Hepatocyte (in vitro differentiated cells): ENCODE measurements at places on chromosomes 7 and 10. TPM values are rescaled to one million over a fixed set of nuclear protein-coding genes. Genes with fewer than 3 reads are reported as not detected.

The C10orf53 gene
- total RNA-seq, result not detected in 2 replicates

The SFRP5 gene
- total RNA-seq, result 17.2 and 18.5 TPM in 2 replicates

The GSDME gene
- 33.9 and 35.1 TPM in 2 replicates for total RNA-seq

The CCDC201 gene
- total RNA-seq, result not detected in 2 replicates

The TSPAN15 gene
- total RNA-seq, result 25.8 and 29.0 TPM in 2 replicates

The FBXL15 gene
- 16.3 and 25.0 TPM in 2 replicates for total RNA-seq

The NEURL1 gene
- 3.6 and 4.6 TPM in 2 replicates for total RNA-seq

The PRKCQ gene
- 0.43 and 0.76 TPM in 2 replicates for total RNA-seq

The CCL24 gene
- not detected in 2 replicates for total RNA-seq

The OR2A7 gene
- total RNA-seq, result 3.3 and 6.2 TPM in 2 replicates

The FFAR4 gene
- total RNA-seq, result 0.16 TPM in 1 of 2 replicates, not detected in the other

The GPER1 gene
- 3.6 and 4.5 TPM in 2 replicates for total RNA-seq

The GATA3 gene
- total RNA-seq, result 0.96 and 2.4 TPM in 2 replicates

The CLEC2L gene
- not detected in 2 replicates for total RNA-seq

The TWIST1 gene
- 18.7 and 23.2 TPM in 2 replicates for total RNA-seq

The KLF6 gene
- 157 and 187 TPM in 2 replicates for total RNA-seq

The BEND7 gene
- 8.2 and 8.9 TPM in 2 replicates for total RNA-seq

The GPR15LG gene
- 0.52 and 2.6 TPM in 2 replicates for total RNA-seq

The ARHGAP22 gene
- 0.52 and 1.8 TPM in 2 replicates for total RNA-seq

The HYAL4 gene
- total RNA-seq, result 0.07 TPM in 1 of 2 replicates, not detected in the other

The ANLN gene
- total RNA-seq, result 26.3 and 31.3 TPM in 2 replicates

The METTL27 gene
- total RNA-seq, result 1.6 and 2.6 TPM in 2 replicates

The DOCK1 gene
- 51.5 and 55.5 TPM in 2 replicates for total RNA-seq

The CALY gene
- 2.3 TPM in 1 of 2 replicates, not detected in the other for total RNA-seq
